Stimulated activated CD8-positive, alpha-beta memory T cell treated with anti-CD3 and anti-CD28 coated beads, Interleukin-4, amount 100 ng/mL, for 48 hours (primary cell): ENCODE measurements at places on chromosomes 1 and 21.
A peak's percentile ranks its signal among the peaks of the same experiment; 100 is the strongest.

DNA sequence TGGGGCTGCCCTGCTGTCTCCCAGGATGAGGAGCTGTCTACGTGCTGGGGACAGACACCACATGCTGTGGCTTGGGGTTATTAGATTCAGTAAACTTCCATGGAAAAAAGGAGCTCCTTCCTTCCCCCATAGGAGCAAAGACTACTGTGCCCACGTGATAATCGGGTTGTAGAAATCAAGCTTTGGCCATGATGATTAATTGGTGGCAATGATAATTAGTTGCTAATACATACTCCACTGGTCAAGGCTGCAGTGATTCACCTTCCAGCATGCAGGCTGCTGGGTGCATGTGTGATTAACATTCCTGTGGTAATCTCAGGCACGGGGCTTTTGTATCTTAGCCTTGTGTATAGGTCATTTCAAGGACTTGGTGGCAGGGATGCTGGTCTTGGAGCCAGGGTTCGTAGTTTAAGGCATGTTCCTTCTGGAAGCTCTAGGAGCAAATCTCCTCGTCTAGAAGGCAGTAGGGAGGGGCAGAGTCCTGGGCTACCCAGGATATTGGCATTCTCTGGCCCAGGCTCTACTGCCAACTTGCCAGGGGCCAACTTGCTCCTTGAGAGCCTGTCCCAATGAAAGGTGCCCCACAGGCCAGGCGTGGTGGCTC is 41.4 kb downstream of the TMCO4 start:
- no peak for DNase-seq

DNA sequence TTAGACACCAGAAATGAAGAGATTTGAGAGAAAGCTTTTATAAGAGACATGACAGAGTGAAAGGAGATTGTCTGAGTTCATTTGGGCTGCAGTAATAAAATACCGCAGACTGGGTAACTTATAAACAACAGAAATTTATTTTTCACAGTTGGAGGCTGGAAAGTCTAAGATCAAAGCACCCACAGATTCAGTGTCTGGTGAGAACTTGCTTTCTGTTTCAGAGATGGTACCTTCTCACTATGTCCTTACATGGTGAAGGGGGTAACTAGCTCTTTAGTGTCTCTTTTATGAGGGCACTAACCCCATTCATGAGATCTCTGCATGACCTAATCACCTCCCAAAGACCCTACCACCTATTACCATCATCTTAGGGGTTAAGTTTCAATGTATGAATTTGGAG is 30.9 kb upstream of the FCRL4 start:
- DNase-seq: no peak

- DNase-seq: no peak
Measured at GRCh38 chr1:112061901-112062320, 72.4 kb upstream of the KCND3 start.

- DNase-seq: no peak
Measured at GRCh38 chr1:107933736-107934135, 31.2 kb downstream of the VAV3 start.

DNA sequence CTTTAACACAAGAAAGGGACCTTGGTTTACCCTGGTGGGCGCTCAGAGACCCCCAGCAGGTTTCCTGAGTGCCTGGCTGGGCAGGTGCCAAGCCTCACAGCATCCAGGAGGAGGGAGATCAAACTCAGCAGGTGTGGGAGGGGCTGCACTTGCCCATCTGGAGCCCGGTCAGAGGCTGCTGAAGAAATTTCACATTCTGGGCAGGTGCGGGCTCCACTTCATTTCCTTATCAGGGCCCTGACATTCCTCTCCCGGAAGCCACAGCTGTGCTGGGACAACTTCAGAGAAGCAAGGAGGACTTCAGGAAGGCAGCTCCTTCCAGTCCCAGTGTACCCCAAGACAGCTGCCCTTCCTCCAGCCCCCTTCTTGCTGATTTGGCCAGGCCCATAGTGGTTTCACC is 82.9 kb downstream of the ITPKB start:
- DNase-seq: no peak

GRCh38 chr1:47763591-47764171 is 233.5 kb downstream of the TRABD2B start:
- DNase-seq: no peak

DNA sequence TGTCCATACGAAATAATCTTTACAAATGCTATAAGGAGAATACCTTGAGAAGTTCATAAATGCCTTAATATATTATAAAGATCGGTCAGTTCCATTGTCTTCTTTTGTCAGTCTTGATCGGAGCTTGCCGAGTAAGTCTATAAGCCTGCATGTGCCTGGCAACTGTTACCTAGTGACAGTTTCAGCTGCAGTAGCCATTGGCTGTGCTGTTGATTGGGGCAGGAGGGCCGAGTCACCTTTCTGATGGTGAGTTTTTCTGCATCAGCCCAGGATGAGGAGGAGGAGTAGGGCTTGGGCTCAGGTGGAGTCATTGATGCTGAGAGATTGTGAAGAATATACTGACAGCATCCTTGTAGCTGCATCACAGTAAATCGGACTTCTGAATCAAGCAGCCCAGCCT is 1.9 kb upstream of the GPR52 start:
- no peak for DNase-seq

GRCh38 chr1:930633-931138 is 7.0 kb downstream of the SAMD11 start:
- DNase-seq: no peak

- DNase-seq: peak; percentile 76
Measured at GRCh38 chr1:89523572-89524368, 859 bp upstream of the LRRC8B start.

- peak; percentile 29 for DNase-seq
Measured at GRCh38 chr1:233281711-233282581, 13.6 kb downstream of the PCNX2 start.

- DNase-seq: no peak
Measured at GRCh38 chr1:234107416-234108021, 203.0 kb downstream of the SLC35F3 start.

DNA sequence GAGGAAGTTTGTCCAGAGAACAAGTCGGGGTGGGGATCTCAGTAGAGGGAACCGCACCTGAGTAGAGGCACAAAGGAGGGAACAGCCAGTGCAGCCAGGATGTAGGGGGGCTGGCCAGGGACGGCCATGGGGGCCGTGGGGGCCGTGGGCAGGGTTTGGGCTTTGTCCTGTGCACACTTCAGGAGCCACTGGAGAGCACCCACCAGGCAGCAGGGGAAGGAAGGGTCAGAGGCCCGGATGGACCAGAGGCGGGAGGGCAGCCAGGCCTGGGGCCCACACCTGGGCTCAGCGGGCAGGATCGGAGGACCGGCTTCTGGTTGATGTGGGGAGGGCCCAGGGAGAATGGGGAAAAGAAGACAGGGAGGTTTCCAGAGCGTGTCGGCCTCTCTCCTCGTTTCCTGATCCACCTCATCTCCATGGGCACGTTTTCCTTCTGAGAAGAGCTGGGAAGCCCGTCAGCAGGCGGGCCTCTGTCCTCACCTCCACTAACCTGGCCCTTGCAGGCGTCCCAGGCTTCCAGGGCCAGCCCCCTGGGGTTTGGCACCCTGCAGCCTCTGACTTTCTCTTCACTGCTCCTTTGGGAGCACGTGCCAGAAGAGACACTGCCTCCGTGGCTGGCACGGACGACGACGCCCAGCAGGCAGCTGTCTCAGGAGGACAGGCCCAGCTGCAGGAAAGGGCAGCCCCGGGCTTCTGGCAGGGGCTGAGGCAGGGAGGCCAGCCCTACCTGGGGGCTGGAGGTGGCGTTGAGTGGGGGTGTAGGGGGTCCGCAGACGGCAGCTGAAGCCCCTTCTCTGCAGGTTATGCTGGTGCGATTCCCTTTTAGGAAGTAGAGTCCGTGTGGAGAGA is 16.8 kb upstream of the PDXK start:
- DNase-seq: no peak

DNA sequence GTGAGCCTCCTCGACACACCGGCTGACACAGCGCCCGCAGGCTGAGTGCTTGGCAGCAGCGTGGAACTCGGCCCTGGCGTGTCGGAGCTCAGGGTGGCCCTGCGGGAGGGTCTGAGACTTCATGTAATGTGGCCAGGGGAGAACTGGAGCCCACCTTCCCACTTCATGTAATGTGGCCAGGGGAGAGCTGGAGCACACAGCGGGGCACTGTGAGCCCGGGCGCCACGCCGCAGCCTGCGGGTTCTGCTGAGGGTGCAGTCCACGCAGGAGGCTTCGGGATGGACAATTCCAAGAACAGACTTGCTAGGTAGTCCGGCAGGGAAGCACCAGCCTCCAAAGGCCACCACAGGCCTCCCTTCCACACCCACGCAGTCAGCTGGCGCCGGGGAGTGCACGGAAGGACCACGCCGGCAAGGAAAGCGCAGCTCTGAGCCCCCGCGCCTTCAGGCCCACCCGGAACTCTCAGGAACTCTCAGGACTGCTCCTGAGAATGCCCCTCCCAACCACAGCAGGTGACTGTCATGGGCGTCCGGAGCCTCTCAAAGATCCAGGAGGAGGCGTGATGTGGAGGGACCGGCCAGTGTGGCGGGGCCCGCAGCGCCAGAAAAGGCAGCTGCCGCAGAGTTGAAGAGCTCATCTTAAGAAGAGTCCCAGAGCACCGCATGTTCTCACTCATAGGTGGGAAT is 19.3 kb upstream of the ADARB1 start:
- DNase-seq: no peak

DNA sequence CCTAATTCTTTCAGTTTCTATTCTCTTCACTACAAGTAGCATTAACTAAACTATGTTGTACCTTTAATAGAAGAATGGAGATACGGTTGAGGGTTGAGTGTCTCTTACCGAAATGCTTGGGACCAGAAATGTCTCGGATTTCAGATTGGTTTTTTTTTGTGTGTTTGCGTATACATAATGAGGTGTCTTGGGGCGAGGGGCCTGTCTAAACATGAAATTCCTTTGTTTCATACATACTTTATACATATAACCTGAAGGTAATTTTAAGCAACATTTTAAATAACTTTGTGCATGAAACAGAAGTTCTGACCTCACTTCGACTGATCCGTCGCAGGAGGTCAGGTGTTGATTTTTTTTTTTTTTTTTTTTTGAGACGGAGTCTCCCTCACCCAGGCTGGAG is 36.3 kb upstream of the MYOCOS start:
- no peak for DNase-seq

GRCh38 chr1:41568204-41568603 is 83.7 kb upstream of the EDN2 start:
- DNase-seq: no peak

- DNase-seq: no peak
Measured at GRCh38 chr1:229066591-229066990, 204.3 kb upstream of the RAB4A start.

- no peak for DNase-seq
Measured at GRCh38 chr21:33886321-33886720, 29.3 kb downstream of the ATP5PO start.

DNA sequence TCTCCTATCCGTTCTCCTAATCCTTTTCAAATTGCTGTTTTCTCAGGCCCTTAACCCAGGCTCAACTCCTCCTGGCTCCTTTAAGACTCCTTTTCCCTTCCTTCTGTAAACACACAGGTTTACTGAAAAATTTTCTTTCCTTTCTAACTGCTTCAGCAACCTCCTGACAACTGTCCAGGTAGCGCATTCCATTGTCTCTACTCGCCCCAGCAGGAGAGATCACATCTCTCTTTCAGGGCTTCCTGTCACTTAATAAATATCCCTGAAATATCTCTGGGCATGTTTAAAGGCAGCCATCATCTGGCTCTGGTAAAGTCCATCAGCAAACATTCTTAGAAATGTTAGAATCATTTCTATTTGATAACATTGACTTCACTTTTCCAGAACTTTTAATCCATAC is 211.2 kb upstream of the PTBP2 start:
- no peak for DNase-seq

DNA sequence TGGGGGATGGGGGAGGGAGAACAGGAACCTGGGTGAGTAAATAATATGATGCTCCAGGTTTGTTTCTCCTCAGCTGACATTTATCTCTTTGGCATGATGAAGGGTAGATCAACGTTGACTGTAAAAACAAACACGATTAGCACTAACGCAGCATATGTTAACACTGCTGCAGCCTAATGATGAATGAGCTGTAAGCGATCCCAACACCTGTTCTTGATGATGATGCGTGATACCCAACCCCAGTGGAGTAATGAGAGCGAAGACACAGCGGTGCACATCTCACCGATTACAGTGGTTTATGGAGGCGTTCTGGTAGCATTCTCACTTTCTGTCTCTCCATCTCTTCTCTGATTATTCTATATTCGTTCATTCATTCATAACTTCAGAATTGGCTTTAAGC is 640.4 kb downstream of the USP25 start:
- no peak for DNase-seq
